Heart left ventricle (tissue), 16 donors: ENCODE measurements at places on chromosomes 3 and 15. TPM values are rescaled to one million over a fixed set of nuclear protein-coding genes. Genes with fewer than 3 reads are reported as not detected.
A peak's percentile ranks its signal among the peaks of the same experiment; 100 is the strongest.

- peak; percentile 99 for DNase-seq
Measured at GRCh38 chr3:4986782-4987537, 7.7 kb downstream of the BHLHE40 start.

DNA sequence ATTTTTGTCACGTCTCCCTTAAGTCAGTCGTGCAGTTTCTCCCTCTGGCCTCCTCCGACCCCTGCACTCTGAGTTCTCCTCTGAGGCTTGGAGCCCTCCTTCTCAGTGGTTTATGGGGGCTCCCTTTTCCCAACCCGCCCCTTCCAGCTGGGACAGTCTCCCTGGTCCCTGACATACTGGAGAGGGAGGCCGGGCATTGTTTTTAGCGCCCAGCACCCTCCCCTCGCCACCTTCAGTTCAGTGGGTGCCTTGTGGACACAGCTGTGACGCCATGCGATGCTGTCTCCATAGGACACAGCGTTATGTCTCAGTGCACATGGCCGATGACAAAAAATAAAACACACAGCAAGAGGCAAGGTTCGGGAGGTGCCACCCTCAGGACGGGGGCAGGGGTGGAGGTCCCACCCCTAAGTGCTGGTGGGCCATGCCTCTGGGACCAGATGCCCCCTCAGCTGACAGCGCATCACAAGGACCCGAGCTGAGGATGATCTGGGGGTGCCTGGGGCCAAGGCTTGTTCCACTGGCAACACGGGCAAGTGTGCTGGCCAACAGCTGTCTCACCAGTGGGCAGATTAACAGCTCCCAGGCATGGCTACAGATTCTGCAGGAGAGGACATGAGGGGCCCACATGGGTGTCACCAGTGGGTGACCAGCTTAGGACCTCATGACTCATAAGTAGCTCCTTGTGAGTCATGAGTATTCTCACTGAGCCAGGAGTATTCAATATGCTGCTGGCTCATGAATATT lies 81.6 kb downstream of the PLXNA1 start:
- DNase-seq, result no peak

GATA2 gene
- total RNA-seq, result 14.3 TPM

DNA sequence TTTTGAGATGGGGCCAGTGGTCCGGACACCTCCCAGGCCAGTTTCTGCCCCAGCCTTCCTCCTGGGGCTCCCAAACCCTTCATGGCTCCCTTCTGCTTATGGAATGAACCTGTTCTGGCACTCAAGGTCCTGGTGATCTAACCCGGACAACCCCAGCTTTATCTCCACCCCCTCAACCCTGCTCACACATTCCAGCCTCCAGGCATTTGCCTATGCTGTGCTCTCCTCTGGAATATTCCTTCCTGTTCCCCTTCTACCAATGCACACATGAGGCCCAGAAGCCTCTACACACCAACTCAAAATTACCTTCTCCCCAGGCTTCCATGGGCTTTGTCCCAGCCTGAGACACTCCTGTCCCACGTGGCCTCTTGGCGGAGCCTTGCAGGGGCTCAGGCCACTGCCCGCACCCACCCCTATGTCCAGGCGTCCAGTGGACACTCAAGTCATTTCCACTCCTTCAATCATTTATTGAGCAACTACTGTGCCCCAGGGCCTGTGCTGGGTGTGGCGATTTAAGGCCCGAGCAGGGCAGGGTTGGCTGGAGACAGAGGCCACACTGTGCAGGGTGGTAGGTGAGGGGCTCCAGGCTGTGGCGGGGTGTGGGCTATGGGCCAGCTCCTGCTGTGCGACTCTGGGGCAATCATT lies 18.8 kb downstream of the PLXND1 start:
- no peak for DNase-seq

- no peak for DNase-seq
Measured at GRCh38 chr3:140770977-140771667, 93.3 kb downstream of the TRIM42 start.
